Fibroblast of pulmonary artery (primary cell): ENCODE measurements at places on chromosomes 7 and 10.

DNA sequence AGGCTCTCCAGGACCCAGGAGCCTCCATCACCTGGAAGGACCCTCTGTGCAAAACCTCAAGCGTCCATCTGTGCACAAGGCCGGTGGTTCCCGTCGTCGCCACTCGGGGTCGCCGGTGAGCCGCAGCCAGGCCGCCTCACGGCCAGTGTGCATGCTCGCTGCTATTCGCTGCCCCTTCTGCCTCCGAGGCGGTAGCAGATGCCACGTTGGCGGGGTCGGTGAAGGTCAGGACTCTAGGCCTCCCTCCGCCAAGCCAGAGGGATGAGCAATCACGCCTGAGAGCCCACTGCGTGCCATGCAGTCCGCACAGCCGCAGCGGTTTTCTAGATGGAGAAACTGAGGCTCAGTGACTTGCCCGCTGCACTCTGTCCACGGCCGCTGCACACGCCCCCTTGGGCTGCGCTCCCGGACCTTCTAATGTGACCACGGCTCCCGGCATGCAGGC is 5.7 kb downstream of the UPK3B start:
- DNase-seq, result peak; percentile 64

DNA sequence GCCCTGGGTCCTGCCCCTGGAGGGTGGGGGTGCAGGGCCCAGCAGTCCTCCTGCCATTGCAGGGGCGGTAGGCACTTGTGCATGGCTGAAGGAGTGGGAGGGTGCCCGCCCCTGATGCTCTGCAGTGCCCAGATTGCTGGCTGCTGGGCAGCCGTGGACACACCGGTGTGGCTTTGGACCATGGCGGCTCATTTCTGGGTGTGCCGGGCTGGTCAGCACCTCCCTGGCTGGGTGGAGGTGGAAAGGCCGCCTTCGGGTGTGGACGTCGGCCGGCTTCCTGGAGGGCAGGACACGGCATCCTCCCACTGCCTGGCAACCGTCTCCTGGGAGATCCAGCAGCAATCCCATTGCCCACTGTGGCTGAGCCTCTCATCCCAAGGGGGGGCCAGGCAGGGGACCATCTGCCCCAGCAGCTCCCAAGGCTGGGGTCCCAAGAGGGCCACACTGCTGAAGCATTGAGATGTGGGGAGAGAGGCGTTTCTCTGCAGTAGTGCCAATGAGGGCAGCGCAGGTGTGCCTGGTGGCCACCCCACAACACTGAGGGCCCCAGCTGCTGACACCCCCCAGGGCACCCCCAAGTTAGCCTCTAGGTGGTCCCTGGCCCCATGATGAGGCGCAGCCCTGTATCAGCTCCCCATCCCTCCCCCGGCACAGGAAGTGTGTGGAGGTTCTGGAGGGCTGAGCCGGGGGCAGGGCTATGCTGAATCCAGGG is 12.9 kb downstream of the TTYH3 start:
- DNase-seq, result no peak

GRCh38 chr7:155532792-155533119 is 13.6 kb downstream of the CNPY1 start:
- DNase-seq, result no peak

- DNase-seq, result peak; percentile 73
Measured at GRCh38 chr10:49844775-49845595, 82.9 kb upstream of the OGDHL start.

DNA sequence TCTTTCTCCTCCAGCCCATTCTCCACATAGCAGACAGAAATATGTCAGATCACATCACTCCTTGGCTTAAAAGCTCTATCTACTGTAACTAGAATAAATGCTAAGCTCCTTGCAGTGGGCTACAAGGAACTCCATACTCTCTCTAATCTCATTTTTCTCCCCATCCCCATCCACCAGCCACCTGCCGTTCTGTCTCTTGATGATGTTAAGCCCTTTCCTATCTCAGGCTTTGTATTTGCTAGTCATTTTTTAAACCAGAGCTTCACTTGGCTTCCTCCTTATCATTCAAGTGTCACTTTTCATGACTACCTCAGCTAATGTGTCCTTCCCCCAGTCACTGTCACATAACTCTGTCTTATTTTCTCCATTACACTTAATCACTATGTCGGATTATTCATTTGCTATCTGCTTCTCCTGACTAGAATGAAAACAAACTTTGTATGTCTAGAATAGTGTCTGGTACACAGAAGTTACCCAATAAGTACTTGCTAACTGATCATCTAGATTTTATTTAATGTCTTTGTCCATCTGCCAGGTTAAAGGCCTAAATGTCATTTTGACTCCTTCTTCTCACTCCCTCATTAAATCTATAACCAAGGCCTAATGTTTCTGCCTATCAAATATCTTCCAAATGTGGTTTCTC is 87.2 kb upstream of the RPA3 start:
- DNase-seq, result no peak
